SK-N-SH (cell line): ENCODE measurements at places on chromosomes 2 and 18. TPM values are rescaled to one million over a fixed set of nuclear protein-coding genes. Genes with fewer than 3 reads are reported as not detected.

RGPD3 gene
- 0.05 and 0.06 TPM in 2 replicates for polyA plus RNA-seq

MARCO gene
- polyA plus RNA-seq: not detected in 2 replicates

TNFRSF11A gene
- 2.5 and 5.1 TPM in 2 replicates for polyA plus RNA-seq

ASTL gene
- not detected in 2 replicates for polyA plus RNA-seq

LGALSL gene
- 4.9 and 6.5 TPM in 2 replicates for polyA plus RNA-seq

LIPG gene
- polyA plus RNA-seq: 3.2 and 4.4 TPM in 2 replicates

HOXD9 gene
- polyA plus RNA-seq: 3.6 and 4.8 TPM in 2 replicates

ASAP2 gene
- polyA plus RNA-seq: 37.9 and 41.4 TPM in 2 replicates

HOXD12 gene
- polyA plus RNA-seq: not detected in 2 replicates

CTLA4 gene
- polyA plus RNA-seq: 0.03 TPM in 1 of 2 replicates, not detected in the other

FAM237A gene
- polyA plus RNA-seq: not detected in 2 replicates

NCKAP1 gene
- 64.0 and 75.3 TPM in 2 replicates for polyA plus RNA-seq

ARMC9 gene
- polyA plus RNA-seq: 25.3 and 38.5 TPM in 2 replicates

NEB gene
- 0.02 and 0.05 TPM in 2 replicates for polyA plus RNA-seq

CYTIP gene
- not detected in 2 replicates for polyA plus RNA-seq

DTYMK gene
- 36.3 and 51.1 TPM in 2 replicates for polyA plus RNA-seq

DSG1 gene
- 0.02 TPM in 1 of 2 replicates, not detected in the other for polyA plus RNA-seq

PSMA8 gene
- polyA plus RNA-seq: not detected in 2 replicates

PLEK gene
- 0.02 TPM in 2 replicates for polyA plus RNA-seq

CNTNAP5 gene
- 0.02 and 0.08 TPM in 2 replicates for polyA plus RNA-seq

ALPG gene
- not detected in 2 replicates for polyA plus RNA-seq

ABCG5 gene
- polyA plus RNA-seq: not detected in 2 replicates

SLC5A7 gene
- 0.12 and 0.57 TPM in 2 replicates for polyA plus RNA-seq

CXCR2 gene
- not detected in 2 replicates for polyA plus RNA-seq

ZAP70 gene
- 0.05 and 0.08 TPM in 2 replicates for polyA plus RNA-seq

NAT8 gene
- not detected in 2 replicates for polyA plus RNA-seq

PROC gene
- 0.06 and 0.10 TPM in 2 replicates for polyA plus RNA-seq

CRIM1 gene
- 228 and 244 TPM in 2 replicates for polyA plus RNA-seq

FAM210A gene
- polyA plus RNA-seq: 10.6 and 11.3 TPM in 2 replicates

CABYR gene
- 15.0 and 15.2 TPM in 2 replicates for polyA plus RNA-seq

NDUFS1 gene
- 54.8 and 90.7 TPM in 2 replicates for polyA plus RNA-seq
